ENCODE measurements at places on chromosomes 12 and 14. TPM values are rescaled to one million over a fixed set of nuclear protein-coding genes. Genes with fewer than 3 reads are reported as not detected.
A peak's percentile ranks its signal among the peaks of the same experiment; 100 is the strongest.

- DNase-seq = no peak
Observed at GRCh38 chr14:96930526-96930925, 133.3 kb downstream of the VRK1 start.

Gene LHX5
- not detected for total RNA-seq

DNA sequence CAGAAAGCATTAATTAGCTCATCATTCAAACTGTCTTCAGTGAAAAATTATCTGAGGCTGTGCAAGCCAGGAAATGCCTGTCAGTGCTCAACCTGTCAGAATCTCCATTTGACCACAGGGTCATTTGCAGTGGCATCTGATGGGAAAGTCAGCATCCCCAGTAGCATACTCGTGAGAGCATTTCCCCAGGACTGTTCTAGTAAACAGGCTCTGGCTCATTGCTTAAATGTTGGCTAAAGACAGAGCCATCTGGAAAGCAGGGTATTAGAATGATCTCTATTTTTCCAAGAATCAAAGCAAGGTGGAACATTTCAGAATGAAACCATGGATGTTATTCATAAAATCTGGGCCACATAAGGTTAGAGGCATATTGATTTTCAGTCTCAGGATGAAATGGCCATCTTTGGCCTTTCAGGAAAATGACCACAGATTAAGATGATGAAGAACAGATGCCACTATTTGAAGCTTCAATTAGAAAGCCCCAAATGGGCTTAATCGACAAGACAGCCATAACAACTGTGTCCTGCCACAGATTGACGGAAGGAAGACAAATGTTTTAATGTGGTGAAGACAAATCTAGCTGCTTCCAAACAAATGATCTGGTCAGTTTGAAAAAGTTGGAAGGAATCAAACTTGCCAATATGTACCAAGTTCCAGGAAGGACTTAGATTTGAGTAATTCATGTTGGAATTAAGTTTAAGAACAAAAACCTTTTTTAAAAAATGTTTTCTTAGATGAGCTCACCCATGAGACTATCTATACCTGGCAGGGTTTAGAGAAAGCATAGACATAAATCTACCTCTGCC lies 94.0 kb upstream of the FAR2 start:
- DNase-seq = no peak

GRCh38 chr12:24896171-24896570 lies 52.7 kb downstream of the BCAT1 start:
- DNase-seq = peak; percentile 18
